Femur (tissue), 1 donor: ENCODE measurements at places on chromosomes 2 and 18.
A peak's percentile ranks its signal among the peaks of the same experiment; 100 is the strongest.

DNA sequence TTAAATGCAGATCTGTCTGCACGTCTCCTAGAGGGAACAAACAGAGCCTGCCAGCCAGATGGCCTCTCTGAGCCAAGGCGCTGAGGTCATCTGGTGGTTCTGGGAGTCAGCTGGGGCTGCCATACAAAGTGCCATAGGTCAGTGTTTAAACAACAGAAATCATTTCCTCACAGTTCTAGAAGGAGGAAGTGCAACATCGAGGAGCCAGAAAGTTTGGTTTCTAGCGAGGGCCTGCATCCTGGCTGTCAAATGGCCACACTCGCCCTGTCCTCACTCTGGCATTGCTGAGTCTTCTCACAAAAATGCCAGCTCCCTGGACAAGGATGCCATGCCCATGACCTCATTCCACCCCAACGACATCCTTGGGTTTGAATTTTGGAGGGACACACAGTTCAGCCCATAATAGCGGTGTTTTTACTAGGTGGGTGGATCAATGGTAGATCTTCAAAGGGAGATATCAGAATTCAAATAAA, 59.6 kb downstream of the MYT1L start:
- peak; percentile 32 for DNase-seq

DNA sequence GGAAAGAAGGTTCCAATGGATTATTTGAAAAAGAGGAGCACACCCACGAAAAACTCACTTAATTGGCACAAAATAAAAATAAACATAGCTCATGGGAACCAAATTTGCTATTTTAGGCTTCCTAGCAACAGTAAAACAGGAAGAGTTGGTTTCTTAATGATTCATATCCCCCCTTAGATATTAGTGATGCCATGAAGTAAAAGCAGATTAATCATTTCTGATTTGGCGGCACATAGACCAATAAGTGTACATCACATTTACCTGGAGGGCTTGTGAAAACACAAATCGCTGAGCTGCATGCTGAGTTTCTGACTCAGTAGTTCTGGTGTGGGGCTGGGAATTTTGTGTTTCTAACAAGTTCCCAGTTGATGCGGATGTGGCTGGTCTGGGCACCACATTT, 260.4 kb downstream of the SLC4A3 start:
- no peak for DNase-seq

DNA sequence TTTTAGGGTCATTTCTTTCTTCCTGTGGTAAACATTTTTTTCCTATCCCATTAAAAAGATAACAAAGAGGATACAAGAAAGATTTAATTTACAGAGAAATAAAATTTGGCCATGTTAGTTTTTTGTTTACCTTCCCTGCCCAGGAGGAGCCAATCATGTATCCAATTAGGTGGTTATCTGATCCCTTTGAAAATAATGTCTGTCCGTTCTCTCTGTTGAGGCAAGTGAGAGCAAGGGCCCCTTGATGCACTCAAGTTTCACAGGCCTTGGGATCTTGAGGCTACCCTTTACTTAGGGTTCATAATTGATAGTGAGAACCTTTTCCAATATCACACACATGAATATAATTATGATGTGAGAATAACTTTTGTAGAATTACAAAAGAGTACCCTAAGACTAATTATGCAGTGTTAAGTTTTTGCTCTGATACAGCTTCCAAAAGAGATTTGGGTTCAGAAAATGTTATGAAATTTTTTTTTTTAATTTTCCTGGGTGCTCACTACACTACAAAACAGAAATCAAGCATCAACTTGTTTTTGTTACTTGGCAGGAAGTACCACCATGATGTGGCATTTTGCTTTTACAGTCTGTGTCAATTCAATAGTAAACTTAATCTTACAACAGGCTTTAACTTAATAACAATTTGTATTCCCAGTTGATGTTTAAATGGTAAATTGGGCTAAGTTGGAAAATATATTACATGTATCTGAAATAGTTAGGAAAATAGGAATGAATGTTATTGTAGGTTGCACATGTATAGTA, 42.0 kb downstream of the AFTPH start:
- DNase-seq: no peak

DNA sequence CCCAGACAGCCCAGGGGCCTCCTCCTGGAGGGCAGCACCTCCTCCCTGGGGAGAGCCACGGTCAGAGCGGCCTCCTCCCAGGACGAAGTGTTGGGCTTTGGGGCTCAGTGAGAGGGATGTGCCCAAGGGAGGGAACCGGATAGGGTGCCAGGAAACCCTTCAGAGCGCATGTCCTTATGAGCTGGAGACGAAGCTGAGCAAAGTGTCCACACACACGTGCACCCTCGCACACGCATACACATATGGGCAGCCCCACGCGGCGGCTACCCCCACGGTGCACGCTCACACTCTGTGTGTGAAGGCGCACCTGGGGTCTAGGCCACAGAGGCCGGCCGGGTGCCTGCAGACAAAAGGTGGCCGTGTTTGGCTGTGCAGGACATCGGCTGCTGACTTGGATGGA, 106.1 kb upstream of the HDAC4 start:
- no peak for DNase-seq

- DNase-seq: no peak
These were observed 290.5 kb upstream of the REV1 start for GRCh38 chr2:99780276-99780675.

DNA sequence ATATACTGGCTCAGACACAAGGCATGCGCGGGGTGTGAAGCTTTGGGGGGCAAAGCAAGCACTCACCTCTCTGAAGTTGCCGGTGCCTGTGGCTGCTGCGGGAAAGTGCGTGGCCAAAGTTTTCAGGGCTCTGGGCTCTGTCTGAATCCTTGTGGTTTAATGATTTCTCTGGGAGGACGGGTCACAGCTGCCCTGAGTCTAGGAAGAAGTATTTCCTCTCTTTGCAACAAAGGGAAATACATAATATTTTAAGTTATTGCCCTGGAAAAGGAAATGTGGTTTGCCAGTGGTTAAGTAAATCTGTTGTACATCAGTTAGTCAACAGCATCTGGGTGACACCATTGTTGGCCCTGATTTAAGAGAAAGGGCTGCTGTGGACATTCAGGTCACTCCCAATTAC, 56.7 kb upstream of the ZDBF2 start:
- DNase-seq: no peak

GRCh38 chr2:109498906-109499305, 114.9 kb downstream of the SEPTIN10 start:
- no peak for DNase-seq

- peak; percentile 37 for DNase-seq
These were observed 86.9 kb downstream of the ACVR1 start for GRCh38 chr2:157789256-157789655.

- DNase-seq: no peak
These were observed 60.8 kb downstream of the CWC22 start for GRCh38 chr2:179946346-179946745.

GRCh38 chr2:228532233-228532632, 350.7 kb upstream of the SPHKAP start:
- DNase-seq: no peak

GRCh38 chr2:10141736-10142639, 19.4 kb downstream of the RRM2 start:
- DNase-seq: no peak

GRCh38 chr18:31057051-31057450, 14.5 kb upstream of the DSC3 start:
- no peak for DNase-seq

GRCh38 chr2:68387408-68388350, 22.6 kb downstream of the PLEK start:
- DNase-seq: no peak

DNA sequence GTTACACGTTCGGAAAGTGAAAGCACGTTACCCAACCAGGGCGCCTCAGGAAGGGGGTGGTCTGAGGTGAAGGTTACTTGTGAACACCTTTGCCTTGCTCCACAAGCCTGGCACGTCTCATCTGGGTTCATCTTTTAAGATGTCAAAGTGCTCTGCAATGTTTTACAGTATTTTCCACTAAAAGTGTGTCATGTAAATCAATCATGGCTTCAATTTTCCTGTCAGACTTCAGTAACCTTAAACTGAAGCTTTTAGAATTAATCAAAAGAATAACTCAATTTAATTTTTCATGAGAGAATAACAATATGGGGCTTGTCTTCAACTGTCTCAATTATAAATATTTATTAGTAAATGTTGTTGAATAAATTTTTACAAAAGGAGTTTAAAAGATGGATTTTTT, 93.3 kb upstream of the FANCL start:
- no peak for DNase-seq

DNA sequence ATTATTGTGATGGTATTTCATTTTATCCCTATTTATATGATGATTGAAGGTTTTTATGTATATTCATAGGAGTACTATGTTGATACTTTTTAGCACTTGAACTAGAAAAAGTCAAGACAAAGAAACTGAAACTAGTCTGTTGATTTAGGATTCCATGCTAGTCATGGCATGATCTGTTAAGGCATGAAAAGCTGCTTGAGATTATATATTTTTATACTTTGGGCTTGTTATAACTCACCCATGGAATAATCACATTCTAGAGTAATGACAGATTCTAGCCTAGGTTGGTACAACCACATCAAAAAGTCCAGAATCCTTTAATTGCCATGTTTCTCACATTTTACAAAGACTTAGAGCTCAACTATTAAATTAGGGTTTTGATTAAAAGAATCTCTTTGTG, 472.6 kb upstream of the CELF4 start:
- DNase-seq: no peak

- no peak for DNase-seq
These were observed 324.7 kb downstream of the NRXN1 start for GRCh38 chr2:50707196-50707595.

- peak; percentile 50 for DNase-seq
These were observed 490.7 kb downstream of the NUP35 start for GRCh38 chr2:183614799-183615435.

DNA sequence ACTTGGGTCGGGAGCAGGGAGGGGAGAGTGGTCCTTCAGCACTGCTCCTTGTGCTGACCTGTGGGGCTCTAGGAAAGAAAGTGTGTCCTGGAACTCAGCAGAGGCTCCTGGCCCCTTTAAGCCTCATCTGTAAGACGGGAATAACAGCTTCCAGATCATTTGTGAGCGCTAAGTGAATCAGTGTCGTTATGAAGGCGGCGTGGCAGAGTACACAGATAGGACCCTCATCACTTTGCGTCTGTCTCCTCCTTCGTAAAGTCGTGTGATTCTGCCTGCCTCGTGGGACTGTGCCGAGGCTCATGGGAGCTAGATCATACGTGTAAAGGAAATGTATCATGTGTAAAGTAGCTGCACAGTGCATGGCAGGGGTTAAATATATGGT, 18.6 kb downstream of the COLEC11 start:
- DNase-seq: no peak

DNA sequence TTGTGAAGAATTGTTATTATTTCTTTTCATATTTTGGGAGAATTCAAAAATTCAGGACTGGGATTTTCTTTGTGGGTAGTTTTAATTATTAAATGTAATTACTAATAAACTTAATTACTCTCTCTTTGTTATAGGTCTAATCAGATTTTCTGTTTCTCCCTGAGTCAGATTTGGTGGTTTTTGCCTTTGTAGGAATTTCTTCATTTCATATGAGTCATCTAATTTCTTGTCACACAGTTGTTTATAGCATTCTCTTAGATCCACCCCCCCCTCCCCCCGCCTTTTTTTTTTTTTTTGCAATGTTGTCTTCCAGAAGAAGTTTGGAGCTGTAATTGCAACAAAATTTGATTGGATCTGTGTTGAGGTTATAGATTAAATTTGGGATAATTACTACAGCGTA, 26.0 kb upstream of the GALR1 start:
- no peak for DNase-seq

- DNase-seq: no peak
These were observed 10.2 kb downstream of the USP37 start for GRCh38 chr2:218557941-218558340.

DNA sequence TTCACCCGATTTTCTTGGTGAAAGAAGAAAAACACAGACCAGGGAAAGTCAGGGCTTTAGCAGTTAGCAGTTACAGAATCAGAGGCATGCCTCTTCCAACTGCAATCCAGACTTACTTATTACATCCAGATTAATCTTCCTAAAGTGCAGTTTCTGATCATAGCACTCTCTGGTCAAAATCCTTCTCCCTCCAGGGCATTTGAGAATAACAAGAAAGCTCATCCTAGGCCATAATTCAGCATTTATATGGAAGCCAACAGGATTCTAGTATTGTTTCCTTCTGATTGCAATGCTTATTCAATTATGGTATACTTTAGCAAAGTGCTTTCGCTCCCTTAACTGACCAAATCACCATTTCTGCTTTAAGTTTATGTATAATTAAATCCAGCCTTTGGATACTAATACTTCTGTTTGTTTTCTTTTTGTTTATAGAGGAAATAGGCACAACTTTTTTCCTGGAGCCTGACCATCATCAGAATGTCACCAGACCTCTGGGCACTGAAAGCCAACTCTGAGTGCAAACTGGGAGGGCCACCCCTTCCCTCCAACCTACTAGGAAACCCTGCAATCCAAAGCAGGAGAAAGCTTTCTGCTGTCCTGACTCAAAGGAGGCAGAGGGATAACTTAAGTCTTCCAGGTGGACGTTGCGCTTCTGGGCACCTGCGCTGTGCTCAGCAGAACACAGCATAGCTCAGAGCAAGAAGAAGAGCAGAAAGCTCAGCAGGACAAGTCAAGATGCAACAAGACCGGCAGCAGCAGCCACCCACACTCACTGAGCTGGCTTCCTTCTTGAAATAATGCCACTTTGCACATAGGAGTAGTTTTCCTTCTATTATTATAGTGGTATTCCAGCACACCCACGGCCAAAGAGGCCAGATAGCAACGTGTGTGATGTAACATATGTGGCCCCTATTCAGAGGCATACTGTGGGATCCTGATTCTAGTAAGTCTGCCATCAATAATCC, 99.3 kb downstream of the STK39 start:
- no peak for DNase-seq

DNA sequence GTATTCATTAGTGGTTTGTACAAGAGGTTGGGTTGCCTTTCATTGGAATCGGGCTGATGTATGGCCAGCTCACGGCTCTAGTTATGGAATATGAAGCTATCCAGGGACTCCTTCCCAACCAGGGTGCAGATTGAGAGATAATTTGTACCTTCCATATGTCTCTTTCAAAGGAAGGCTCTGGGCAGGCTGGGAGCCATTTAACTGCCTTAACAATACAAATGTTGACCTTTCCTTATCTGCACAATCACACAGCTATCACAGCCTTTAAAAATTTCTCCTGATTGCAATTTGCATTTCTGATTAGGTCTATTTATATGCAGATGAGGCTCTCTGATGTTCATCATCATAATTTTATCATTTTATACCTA, 58.7 kb downstream of the MYO3B start:
- DNase-seq: no peak

GRCh38 chr2:108870069-108870644, 83.6 kb downstream of the CCDC138 start:
- DNase-seq: no peak

GRCh38 chr2:177432703-177433102, 40.1 kb downstream of the AGPS start:
- no peak for DNase-seq

GRCh38 chr2:95525294-95526035, 40.9 kb upstream of the TRIM43B start:
- no peak for DNase-seq

- DNase-seq: no peak
These were observed 47.2 kb downstream of the HIBCH start for GRCh38 chr2:190272457-190272842.

- no peak for DNase-seq
These were observed 219.7 kb upstream of the STK17B start for GRCh38 chr2:196391149-196391479.

GRCh38 chr18:67977067-67977616, 460.6 kb upstream of the DSEL start:
- DNase-seq: no peak

GRCh38 chr2:132465917-132466316, 49.3 kb downstream of the GPR39 start:
- DNase-seq: no peak

GRCh38 chr2:50509852-50510251, 522.1 kb downstream of the NRXN1 start:
- DNase-seq: no peak

- DNase-seq: no peak
These were observed 251.9 kb upstream of the CHAC2 start for GRCh38 chr2:53515435-53516332.
